ENCODE measurements at places on chromosomes 5 and 9.
A peak's percentile ranks its signal among the peaks of the same experiment; 100 is the strongest.

DNA sequence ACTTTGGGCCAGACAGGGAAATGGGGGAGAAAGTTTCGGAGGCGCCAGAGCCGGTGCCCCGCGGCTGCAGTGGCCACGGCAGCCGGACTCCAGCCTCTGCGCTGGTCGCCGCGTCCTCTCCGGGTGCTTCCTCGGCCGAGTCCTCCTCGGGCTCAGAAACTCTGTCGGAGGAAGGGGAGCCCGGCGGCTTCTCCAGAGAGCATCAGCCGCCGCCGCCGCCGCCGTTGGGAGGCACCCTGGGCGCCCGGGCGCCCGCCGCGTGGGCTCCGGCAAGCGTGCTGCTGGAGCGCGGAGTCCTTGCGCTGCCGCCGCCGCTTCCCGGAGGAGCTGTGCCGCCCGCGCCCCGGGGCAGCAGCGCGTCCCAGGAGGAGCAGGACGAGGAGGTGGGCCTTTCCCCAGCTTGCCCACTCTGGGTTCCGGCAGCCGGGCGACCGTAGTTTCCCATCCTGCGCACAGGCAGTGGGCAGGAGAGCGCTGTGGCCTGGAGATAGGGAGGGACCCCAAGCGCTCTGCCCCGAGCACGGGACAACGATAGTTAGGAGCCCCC is 516 bp downstream of the MAST4 start:
- DNase-seq = peak; percentile 50

- DNase-seq = no peak
These were observed 40.9 kb downstream of the CETN3 start for GRCh38 chr5:90368454-90369246.

DNA sequence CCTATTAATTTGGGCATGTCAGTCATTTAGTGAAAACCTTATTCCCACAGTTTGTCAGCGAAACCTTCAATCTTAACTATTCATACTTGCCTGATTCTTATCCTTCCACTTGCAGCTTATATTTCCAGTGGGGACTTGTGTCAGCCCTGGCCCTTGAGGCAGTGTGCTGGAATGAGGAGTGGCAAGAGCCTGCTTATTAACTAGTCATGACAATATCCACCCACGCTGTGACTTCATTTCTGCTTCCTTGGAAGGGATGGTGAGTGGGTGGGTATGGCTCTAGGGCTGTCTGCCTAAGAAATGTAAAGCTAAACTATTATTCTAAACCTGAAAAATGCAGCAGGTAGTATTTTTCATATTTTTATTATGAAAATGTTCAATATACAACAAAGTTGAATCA is 34.0 kb upstream of the LURAP1L start:
- DNase-seq = no peak

DNA sequence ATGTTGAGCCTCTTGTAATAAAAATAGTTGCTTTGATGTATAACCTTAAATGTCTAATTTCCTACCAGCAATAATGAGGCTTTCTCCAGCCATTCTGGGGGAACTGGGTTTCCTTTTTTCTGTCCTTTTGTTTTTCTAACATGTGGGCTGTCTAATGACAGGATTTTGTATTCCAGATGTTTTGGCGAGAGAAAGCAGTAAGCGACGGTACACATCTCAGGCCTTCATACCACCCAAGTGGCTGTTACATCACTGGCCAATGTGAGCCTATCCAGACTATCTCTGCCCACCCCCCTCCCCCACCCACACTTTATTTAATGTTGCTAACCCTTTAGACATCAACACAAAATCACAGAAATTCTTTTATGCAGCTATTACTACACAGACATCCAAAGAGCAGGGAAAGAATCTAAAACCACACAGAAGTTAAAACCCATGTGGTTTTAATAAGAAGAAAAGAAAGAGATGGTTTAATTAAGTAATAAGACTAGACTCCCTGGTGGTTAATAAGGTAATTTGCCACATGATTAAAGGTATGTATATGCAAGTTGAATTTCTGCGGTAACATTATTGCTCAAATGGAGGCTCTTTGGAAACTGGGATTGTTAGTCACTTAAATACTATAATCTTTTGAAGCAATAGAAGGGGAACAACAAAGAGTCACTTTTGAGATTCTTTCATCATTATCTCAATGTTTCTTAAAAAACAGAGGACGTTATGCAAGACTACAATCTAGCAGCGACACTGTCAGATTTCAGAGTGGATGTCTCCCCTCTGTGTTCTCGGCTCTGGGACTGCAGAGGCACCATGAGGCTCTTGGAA is 365.1 kb downstream of the ENC1 start:
- no peak for DNase-seq

DNA sequence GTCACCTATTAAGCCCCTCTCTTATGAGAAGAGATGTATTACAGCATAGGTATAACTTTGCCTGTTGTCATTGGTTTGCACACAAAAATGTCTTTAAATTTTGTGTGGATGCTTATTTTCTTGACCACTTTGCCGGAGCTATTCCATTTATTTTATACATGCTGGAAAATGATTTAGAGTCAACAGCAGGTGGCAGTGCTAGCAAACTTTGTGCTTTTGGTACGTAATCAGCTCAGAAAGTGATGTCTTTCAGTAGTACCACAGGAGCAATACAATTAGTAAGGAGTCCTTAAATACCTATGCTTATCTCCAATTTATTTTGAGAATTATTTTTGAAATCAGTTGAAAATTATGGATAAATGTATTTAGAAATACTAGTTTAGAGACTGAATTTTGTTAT is 19.8 kb upstream of the NUDT12 start:
- DNase-seq = peak; percentile 54
